H1 (cell line): ENCODE measurements at places on chromosomes 7 and 10.

- H3K4me3 ChIP-seq, result no peak overlapping the region
- H3K36me3 ChIP-seq, result no peaks in the 10 kb centered on the region
- H3K4me1 ChIP-seq, result no peaks in the 10 kb centered on the region
Observed at GRCh38 chr7:150829426-150829825, 22.9 kb upstream of the AOC1 start.

DNA sequence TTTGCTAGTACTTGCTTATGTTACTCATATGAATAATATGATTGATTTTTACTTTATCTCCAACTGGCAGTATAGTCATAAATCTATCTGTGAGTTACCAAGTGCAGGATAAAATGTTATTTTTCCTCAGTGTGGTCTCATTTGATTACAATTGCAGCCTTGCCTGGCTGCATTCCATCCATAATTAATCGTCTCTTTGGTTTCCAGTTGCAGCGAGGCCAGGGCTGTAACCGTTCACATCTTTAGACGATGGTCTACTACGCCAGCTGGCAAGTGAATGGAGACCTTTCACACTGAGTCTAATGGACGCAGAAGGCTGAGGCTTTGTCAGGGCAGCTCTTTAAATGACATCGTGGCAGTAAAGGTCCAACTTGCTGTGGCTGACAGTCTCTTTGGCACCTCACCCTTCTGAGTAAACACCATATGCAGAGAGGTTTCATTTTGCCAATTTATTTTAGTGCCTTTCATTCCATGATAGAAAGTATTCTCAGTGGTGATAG lies 84.0 kb downstream of the ARL4A start:
- no peak overlapping the region for H3K4me3 ChIP-seq
- H3K27ac ChIP-seq, result no peak overlapping the region
- H3K27me3 ChIP-seq, result no peaks in the 10 kb centered on the region
- H3K36me3 ChIP-seq, result no peaks in the 10 kb centered on the region

DNA sequence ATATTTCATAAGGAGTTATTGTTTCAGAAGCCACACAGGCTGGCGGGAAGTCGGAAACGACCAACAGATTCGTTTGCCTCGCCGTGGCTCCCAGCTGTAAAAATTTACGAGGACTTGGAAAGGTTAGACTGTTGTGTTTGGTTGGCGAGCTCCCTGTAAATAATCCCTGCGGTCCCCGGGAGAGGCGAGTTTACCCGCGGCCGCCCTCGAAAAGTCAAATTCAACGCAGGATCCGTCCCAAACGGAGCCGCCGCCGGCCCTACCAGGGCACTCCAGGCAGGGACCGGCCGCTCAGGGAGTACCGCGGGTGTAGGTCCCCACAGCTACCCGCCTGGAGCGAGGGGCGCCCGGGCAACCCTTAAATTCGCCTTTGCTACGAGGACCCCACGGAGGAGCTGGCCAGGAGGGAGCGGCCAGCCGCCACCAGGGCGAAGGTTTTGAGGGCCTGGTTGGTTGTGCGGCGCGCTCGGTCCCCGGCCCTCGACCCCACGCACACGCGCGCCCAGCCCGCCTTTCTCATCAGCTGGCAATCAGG lies 726 bp upstream of the HOXA9 start:
- H3K27me3 ChIP-seq, result peaks cover 98% of the 10 kb centered on the region
- no peak overlapping the region for H3K27ac ChIP-seq
- peaks cover 12% of the 10 kb centered on the region; the same call in 1 of the 2 replicates for H3K36me3 ChIP-seq

GRCh38 chr7:30933124-30933974 lies 21.7 kb downstream of the AQP1 start:
- peak; percentile 66 for DNase-seq
- no peak overlapping the region for H3K27ac ChIP-seq
- no peaks in the 10 kb centered on the region for H3K36me3 ChIP-seq
